Cerebellar nuclear complex (tissue), 1 donor: ENCODE measurements at places on chromosomes 1 and 21.

GRCh38 chr1:176157995-176158394 lies 49.1 kb downstream of the COP1 start:
- DNase-seq: no peak

- DNase-seq: no peak
Measured at GRCh38 chr1:162137179-162137960, 67.9 kb downstream of the NOS1AP start.

- no peak for DNase-seq
Measured at GRCh38 chr1:150613061-150613920, 16.1 kb downstream of the ENSA start.

DNA sequence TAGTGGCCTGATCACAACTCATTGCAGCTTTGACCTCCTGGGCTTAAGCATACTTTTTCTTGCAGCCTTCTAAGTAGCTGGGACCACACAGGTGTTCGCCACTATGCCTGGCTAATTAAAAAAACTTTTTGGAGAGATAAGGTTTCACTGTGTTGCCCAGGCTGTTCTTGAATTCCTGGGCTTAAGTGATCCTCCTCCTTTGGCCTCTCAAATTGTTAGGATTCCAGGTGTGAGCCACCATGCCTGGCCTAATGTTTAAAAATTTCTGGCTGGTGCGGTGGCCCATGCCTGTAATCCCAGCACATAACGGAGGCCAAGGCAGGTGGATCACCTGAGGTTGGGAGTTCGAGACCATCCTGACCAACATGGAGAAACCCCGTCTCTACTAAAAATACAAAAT lies 24.4 kb downstream of the YTHDF2 start:
- DNase-seq: no peak

DNA sequence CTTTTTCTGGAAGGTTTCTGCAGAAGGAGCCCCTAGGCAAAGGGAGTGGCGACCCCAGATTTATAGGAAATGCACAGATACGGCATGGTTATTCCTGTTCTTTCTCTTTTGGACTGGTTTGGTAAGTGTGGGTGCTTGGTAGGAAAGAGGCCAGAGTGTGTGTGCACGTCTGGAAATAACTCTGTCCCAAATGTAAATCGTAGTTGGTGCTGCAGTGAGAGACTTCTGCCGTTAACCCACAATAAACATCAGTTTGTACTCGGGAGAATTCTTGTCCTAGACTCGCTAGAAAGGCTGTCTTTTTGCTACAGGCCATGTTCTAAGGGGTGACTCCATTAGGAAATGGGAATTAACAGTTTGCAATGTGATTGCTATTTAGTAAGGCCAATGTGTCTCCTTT lies 779 bp downstream of the SLC44A3 start:
- no peak for DNase-seq

- DNase-seq: no peak
Measured at GRCh38 chr1:10947691-10948462, 64.6 kb upstream of the TARDBP start.

DNA sequence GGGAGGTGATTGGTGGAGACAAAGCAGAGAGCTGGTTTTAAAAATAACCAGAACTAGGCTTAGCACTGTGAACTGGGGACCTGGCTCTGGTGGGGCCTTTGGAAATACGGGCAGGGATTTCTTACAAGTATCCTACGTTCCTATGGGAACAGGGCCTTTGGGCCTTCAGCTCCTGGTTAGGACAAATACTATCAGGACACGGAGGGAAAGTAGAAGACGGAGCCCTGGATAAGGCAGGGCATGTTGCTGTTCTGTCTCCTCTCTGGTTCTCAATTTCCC lies 5.3 kb upstream of the MYOG start:
- DNase-seq: no peak

DNA sequence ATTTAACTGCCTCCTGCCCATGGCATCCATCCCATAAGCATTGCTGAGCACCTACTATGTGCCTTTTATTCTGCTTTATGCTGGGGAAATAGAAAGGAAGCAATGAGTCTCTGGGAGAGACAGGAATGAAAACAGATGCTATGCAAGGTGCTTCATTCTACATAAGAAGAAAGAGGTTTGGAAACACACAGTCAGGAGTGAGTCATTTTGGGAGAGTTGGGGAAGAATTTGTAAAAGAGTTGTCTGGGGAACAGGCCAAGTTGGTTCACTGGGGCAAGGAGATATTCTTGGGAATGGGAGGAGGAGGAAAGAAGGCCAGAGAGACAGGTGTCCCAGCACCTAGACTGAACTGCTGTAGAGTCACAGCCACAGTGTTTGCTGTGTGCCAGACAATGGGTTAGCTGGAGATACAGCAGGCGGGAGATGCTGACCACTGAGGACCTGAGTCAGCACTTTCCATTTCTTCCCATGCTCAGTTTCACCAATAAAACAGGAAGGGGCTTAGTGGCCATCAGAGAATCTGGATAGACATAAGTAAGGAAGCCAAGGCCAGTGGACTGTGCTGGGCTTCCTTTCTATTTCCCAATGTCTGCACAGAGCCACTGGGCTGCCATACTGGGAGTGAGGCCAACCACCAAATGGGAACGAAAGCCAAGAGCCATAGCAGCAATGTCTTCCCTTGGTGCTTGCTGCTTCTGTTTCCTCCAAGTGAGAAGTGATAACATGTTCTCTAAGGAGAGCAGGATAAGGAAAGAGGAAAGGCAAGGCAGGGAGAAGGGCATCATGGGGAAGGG lies 187.7 kb upstream of the USP24 start:
- no peak for DNase-seq

GRCh38 chr21:41135746-41136145 lies 32.2 kb upstream of the BACE2 start:
- DNase-seq: no peak

DNA sequence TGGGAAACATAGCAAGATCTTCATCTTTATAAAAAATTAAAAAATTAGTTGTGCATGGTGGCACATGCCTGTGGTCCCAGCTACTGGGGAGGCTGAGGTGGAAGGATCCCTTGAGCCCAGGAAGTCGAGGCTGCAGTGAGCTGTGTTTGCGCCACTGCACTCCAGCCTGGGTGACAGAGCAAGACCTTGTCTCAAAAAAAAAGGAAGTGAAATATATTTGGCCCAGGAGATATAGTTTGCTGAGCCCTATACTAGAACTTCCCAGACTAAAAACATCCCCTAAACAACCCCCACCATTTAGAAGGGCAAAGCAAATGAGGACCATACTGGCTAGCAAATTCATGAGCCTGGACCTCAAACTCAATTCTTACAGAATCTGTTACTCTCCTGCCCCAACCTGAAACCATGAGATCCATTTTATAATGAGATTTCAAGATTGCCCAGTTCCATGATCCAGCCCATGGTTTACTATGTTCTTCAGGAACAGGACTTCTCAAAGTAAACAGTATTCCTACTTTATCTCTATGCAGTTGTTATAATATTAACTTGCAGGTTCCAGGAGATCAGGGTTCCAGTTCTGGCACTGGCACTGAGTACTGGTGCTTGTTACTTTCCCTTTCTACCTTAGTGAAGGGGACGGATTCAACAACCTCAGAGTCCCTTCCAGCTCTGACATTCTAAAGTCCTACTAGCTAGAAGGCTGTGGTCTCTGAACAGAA lies 48.9 kb upstream of the TADA1 start:
- DNase-seq: no peak

DNA sequence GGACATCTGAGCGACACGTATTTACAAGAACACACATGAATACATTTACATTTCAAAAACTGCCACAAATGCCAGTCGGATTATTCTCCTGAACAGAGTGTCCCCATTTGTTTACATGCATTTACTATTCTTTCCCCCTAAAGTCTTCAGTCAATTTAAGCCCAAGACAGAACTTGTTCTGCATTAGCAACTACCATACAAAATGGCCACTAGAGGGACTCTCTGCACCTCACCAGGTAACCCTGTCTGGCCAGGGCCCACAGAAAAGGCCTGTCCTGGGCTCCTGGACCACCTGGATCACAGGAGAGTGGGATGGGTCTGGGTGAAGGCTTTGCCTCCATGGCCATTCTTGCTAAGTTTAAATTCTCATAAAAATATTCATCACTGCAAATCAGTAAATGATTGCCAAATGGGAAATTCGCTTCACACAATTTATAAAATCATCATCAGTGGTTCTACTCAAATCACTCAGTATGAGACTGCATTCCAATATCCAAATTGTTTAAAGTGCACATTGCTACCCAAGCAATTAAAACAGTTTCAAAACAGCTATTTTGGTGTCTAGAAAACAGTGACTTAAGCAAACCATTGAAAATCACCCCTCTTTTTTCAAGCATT lies 12.5 kb upstream of the GUCA2A start:
- no peak for DNase-seq

DNA sequence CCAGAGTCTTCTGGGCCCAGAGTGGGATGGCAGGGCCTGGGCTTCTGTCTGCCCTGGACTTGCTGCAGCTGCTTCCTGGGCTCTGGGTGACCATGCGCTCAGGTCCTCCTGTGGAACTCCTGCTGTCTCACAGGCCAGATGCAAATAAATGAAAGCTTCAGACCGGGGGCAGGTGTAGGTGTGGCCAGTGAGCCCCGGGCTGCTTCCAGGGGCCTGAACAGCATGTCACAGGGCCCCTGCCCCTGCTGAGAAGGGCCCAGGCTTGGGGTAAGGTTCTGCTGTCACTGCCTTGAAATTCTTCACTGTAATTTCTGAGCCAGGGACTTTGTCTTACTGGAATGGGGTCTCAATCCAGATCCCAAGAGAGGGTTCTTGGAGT lies 2.5 kb upstream of the PKNOX1 start:
- DNase-seq: no peak

- DNase-seq: no peak
Measured at GRCh38 chr1:40439247-40439646, 11.0 kb upstream of the ZFP69B start.

- no peak for DNase-seq
Measured at GRCh38 chr1:247825362-247825761, 1.4 kb upstream of the OR14A16 start.

- no peak for DNase-seq
Measured at GRCh38 chr1:229116114-229116513, 154.8 kb upstream of the RAB4A start.

GRCh38 chr1:110676970-110677369 lies 2.2 kb upstream of the KCNA3 start:
- DNase-seq: no peak
